Fibroblast of villous mesenchyme (primary cell): ENCODE measurements at places on chromosomes 11 and 22.

DNA sequence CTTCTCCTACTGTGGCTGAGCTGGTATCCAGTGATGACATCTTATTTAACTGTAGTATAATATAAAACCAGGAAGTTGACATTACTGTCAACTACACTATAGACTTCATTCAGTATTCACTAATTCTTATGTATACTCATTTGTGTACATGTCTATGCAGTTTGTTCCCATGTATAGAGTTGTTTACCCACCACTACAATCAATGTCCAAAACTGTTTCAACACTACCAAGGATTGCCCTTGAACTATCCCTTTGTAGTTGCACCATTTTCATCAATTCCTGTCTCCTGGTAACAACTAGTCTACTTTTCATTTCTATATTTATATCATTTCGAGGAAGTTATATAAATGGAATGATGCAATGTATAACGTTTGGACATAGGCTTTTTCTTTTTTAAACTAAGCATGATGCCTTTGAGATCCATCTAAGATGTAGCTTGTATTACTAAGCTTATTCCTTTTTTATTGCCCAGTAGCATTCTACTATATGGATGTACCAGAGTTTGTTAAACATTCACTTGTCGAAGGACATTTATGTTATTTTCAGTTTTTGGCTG is 39.2 kb downstream of the TMEM135 start:
- DNase-seq = no peak

DNA sequence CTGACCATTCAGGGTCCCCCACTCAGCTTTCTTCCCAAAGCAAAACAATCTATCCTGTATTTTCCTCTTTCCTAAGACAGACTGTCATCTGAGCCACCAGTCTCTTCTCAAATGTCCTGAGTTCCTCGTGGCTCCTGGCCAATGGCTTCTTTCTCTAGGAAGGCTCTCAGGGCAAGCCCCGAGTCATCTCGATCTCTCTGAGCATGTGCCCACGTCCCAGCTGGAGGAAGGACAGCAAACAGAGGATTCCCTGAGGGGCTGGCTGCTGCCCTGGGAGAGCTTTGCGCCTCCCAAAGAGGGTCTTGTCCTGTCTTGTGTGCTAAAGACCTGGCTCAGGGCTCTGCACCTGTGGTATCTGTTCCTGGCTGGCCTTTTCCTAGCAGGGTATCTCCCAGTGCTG is 8.3 kb downstream of the SLC37A2 start:
- DNase-seq = no peak

GRCh38 chr22:47133061-47133969 is 370.9 kb downstream of the TBC1D22A start:
- DNase-seq = no peak

DNA sequence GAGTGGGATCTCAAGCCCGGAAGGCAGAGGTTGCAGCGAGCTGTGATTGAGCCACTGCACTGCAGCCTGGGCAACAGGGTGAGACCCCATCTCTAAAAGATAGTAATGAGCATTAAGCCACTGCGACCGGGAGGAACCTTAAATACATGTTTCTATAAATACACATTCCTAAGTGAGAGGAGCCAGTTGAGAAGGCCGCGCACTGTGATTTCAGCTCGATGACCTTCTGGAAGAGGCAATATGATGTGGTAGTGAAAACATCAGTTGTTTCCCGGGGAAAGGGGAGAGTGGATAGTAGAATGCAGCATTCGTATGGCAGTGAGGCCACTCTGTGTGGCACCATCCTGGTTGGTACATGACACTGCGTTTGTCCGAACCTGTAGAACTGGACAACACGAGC is 18.0 kb downstream of the PTDSS2 start:
- no peak for DNase-seq

GRCh38 chr11:11449327-11449726 is 96.3 kb upstream of the CSNK2A3 start:
- no peak for DNase-seq

DNA sequence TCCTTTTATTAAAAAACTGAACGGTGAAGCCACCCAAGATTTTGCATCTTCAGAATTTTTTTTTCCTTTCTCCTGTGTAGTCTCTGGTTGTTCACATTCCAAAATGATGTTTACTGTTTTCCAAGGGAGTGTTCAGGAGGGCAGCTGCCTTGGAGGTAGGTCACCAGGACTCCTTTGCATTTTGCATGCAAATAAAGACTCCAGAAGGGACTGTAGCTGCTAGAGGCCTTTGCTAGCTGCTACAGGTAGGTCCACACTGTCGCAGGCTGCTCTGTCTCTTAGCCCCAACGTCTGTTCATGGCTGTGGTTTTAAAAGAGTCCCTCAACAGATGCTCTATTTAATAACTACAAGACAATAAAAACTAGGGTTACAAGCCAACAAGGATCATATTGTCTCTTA is 11.4 kb downstream of the CTSC start:
- no peak for DNase-seq

GRCh38 chr11:46838501-46838900 is 7.6 kb downstream of the CKAP5 start:
- DNase-seq = no peak

DNA sequence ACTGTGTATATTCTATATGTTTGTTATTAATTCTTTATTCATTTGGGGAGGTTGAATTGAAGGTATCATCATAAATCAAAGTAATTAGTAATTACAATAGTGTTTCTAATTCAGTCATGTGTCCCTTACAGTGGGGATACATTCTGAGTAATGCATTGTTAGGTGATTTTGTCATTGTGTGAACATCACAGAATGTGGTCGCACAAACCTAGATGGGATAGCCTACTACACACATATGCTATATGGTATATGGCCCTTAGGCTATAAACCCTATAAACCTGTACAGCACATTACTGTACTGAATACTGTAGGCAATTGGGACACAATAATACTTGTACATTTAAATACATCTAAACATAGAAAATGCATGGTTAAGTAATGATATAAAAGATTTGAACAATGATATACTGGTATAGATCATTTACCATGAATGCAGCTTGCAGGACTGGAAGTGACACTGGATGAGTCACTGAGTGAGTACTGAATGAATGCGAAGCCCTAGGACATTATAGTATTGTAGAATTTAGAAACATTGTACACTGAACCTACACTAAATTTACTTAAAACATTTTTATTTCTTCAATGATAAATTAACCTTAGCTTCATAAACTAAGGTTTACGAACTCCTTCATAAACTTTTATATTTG is 936.2 kb upstream of the CHORDC1 start:
- no peak for DNase-seq

GRCh38 chr11:104690241-104690640 is 208.0 kb downstream of the CASP12 start:
- DNase-seq = peak; percentile 25

GRCh38 chr11:94504689-94505293 is 7.5 kb upstream of the C11orf97 start:
- peak; percentile 66 for DNase-seq

GRCh38 chr22:38406617-38407016 is 48.4 kb downstream of the KCNJ4 start:
- DNase-seq = no peak

- DNase-seq = no peak
Observed at GRCh38 chr11:19811380-19811779, 98.7 kb downstream of the NAV2 start.
